ENCODE measurements at places on chromosomes 12 and 14. TPM values are rescaled to one million over a fixed set of nuclear protein-coding genes. Genes with fewer than 3 reads are reported as not detected.

GRCh38 chr14:99628887-99629618 lies 15.9 kb upstream of the HHIPL1 start:
- DNase-seq, result peak; percentile 80

GRCh38 chr12:100579844-100580243 lies 6.4 kb downstream of the GAS2L3 start:
- no peak for DNase-seq

DNA sequence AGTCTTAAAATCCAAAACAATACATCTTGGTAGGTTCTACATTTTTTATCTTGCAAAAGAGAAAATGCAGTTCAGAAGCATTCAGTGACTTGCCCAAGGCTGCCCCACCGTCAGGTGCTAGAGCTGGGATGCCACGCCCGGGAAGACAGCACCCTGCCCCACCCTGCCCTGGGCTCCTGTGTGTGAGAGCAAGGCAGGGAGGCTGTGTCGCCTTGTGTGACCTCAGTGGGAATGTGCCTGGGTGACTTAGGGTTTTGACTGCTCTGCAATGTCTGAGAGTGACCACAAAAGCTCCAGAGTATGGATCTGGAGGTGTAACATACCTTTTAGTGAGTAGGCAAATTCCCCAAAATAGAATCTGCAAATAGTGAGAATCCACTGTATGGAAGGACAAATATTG lies 60.0 kb downstream of the AACS start:
- DNase-seq, result no peak

DNA sequence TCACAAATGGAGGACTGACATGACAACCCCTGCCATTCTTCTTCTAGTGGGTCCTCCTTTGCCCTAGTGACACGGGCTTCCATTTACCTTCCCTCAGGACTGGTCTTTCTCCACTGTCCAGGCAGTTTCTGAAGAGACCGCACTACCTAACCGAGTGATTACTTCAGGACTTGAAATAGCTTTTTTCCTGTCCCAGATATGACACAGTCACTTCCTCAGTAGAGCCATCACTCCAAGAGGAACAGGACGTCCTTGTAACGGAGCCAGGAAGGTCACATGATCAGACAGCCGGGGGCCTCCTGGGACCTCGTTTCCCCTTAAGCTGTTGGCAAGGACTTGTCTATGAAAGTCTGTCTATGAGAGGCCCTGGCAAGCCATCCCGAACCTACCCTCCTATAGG lies 62.3 kb downstream of the FOS start:
- DNase-seq, result peak; percentile 78

GLS2 gene
- total RNA-seq, result 5.9 TPM

DNA sequence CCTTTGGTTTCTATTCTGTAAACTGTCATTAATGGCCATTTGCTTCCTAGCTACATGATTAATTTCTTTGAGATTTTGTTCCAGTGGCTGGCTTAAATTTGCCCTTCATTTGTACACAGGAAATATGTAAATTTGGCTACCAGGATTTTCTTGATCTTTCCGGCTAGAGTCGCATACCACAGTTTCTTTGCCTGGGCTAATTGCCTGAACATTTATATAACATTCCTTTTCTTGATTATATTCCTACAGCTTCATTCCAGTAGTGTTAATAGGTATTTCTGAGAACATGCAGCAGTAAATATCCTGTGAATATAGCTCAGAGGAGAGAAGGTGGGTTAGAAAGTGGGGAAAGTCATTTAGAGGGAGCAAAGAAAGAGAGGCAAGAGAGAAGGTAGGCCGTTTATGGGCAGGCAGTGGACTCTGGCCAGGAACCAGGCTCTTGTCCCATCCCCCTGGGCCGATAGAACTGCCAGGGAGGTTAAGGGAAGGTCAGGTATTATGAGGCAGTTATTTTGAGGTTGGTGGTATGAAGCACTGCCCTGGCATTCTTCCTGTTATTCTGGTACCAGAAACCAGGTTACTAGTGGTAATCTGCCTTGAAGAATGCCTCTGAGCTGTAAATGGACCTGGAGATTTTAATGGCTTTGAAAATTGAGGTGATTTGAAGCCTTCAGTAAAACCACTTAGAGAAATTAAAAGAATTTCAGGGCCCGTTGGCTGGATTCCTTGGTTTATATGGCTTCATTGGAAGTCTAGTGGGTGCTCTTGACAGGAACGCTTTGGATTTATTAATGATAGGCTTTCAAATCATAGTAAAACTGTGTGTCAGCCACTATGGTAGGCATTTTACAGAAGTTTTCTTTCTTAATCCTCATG lies 4.4 kb downstream of the RNF10 start:
- peak; percentile 60 for DNase-seq

FAIM2 gene
- 1.8 TPM for total RNA-seq

- no peak for DNase-seq
Observed at GRCh38 chr12:27965966-27966365, 6.6 kb downstream of the PTHLH start.

DNA sequence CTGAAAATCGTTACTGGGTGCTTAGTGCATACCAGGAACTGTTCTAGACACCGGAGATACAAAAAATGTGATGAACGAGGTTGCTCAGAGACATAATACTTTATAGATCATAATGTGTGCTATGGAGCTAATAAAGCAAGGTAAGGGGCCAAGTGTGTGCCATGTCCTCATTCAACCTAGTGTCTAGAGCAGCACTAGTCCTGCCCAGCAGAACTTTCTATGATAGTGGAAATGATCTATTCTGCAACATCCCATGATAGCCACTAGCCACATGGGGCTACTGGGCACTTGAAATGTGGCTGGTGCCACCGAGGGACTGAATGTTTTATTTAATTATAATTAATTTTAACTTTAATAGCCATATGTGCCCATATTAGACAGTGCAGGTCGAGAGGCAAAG lies 15.6 kb downstream of the NUAK1 start:
- DNase-seq, result no peak

- no peak for DNase-seq
Observed at GRCh38 chr12:57000393-57000792, 6.0 kb downstream of the ZBTB39 start.

GRCh38 chr12:130156652-130157275 lies 5.5 kb upstream of the FZD10 start:
- no peak for DNase-seq

DNA sequence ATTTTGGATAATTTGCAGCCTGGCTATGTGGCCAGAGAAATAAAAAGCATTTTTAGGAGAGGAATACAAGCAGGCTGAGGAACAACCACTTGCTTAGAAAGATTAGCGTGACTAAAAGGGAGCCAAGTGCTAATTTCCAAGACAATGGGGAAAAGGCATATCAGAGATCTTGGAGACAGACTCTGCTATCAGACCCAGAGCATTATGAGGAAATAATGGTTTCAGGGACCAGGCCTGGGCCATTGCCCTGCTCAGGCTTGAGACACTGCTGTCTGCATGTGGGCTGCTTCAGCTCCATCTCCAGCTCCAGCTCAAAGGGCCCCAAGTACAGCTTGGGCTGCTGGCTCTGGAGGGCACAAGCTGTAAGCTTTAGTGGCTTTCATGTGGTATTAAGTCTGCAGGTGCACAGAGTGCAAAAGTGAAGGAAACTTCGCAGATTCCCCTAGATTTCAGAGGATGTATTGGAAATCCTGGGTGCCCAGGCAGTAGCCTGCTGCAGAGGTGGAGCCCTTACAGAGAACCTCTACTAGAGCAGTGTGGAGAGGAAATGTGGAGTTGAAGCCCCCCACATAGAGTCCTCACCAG lies 449.2 kb downstream of the ZFP36L1 start:
- no peak for DNase-seq

PPP1R1A gene
- 0.18 TPM for total RNA-seq

PDZRN4 gene
- total RNA-seq, result 0.58 TPM

CLEC4A gene
- total RNA-seq, result 6.5 TPM

MMP17 gene
- total RNA-seq, result 2.7 TPM

CHMP4A gene
- 46.7 TPM for total RNA-seq

GRCh38 chr14:99790978-99791376 lies 2.2 kb upstream of the EML1 start:
- DNase-seq, result no peak

- no peak for DNase-seq
Observed at GRCh38 chr12:101714877-101715444, 17.5 kb downstream of the CHPT1 start.

HOXC5 gene
- 0.32 TPM for total RNA-seq

DNA sequence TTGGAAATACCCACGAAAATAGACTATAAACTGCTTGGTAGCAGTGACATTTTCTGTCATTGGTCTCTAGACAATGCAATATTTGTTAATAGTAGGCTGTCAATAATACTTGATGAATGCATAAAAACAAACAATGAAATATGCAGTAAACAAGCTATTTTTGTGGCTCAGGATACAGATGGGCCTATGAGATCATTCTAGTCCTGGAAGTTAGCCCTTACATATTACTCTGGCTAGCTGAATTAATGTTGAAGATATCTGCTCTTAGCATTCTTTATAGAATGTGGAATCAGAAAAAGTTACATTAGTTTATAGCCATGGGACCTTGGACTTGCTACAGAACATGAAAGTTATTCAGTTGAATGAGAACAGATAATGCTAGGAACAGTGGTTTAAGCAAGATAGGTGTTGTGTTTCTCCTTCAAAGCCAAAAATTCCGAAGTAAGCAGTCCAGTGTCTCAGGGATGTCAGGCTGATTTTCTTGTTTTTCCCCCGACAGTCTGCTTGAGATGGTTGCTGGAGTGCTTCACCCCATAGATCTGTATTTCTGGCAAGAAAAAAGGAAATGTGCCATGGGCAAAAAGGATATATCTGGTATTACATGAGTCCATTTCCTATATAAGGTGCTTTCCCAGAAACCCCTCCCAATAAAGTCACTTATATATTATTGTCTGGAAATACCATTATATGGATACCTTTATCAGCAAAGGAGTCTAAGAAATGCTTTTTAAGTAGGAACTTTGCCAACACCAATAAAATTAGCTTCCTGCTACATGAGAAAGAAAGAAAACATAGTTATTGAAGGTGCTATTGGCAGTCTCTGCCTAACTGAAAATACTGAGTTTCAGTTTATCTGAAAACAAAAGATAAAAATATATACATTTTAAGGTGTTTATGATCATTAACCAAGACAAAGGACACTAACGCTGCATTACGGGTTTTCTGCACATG lies 619.4 kb upstream of the ATP2B1 start:
- DNase-seq, result no peak

DNA sequence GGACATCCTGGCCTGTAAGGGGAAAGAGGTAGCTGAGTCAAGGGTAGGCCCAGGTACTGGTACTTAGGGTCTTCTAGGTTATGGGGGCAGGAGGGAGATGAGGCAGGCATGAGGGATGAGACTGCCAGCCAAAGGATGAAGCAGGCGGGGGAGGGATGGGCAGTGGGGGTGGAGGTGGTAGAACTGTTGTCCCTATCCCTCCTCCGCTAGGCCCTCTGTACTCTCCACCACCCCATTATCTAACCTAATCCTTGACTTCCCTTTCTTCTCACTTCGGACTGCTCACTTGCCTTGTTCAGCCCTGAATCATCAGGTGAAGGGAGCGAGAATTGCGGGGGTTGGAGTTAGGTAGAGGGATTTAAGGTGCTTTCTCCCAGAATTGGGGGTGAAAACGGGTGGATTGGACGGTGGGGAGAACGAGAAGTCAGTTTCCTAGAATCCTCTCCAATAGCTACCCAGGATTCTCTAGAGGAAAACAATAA lies 562 bp downstream of the PAN2 start:
- DNase-seq, result no peak

DNA sequence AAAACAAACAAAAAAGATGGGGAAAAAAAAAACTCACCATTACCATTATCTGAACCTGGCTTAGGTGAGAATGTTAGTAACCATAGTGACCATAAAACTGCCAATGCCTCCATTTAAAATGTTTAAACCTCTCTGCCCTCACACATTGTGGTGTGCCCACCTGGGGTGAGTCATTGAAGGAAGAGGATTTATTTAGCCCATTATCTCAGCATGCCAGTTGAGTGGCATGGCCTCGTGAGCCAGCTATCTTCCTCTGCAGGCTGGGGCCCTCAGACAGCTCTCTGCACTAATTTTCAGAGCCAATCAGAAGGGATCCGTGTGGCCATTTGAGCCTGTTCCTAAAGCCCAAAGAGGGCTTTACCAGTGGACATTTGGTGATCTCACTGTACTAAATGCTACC lies 81.8 kb upstream of the CCDC198 start:
- DNase-seq, result no peak

DNA sequence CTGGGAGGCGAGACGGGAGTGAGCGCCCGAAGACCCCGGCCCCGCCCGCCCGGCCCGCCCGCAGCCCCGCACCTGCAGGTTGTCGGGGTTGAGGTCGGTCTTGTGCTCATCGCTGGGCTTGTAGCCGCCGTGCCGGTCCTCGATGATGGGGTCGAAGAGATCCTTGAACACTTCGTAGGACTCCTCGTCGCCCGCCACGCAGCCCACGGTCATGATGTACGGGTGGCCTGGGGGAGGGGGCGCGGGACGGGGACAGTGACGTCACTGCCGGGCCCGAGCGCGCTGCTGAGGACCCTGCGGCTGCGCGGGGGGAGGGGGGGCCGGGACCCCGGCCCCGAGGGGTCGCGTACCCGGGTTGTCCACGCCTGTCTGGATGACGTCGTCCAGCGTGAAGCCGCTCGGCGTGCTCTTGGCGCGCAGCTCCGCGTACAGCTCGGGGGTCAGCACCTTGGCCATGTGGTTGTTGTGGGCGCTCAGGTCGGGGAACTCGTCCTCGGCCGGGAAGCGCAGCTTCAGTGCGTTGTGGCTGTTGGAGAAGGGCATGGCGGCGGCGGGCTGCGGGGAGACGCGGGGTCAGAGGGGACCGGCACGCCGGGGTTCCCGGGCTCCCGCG lies 573 bp downstream of the CKB start:
- peak; percentile 82 for DNase-seq

CEBPE gene
- total RNA-seq, result 1.0 TPM

DNA sequence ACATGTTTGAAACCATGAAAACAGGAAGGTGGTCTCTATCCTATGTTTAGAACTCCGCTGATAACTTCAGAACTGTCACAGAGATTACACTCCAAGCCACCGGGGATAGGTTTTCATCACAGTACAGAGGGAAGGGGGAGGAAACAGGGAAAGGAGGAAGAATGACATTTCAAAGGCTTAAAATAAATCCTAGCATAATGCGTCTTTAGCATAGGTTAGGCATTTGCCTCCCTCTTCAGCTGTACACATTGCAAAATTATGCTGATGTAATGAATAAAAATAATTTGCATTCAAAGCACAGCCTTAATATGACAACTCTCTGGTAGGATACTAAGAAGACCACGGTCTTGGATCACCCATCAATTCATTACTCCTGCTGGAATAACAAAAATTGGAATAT lies 54.3 kb upstream of the PYGL start:
- no peak for DNase-seq

DNA sequence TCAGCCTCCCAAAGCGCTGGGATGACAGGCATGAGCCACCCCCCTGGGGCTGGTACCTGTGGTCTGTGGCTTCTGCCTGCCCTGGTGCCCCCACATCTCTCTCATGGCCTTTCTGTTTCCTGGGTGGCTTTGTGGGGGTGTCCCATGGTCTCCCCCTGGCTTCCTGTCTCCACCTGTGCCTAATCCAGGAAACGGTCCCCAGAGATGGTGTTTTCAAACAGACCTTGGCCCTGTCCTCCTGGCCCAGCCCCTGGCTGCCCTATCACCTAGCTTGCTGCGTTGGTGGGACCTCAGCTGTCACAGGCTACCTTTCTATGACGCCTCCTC lies 18.1 kb downstream of the MEG3 start:
- DNase-seq, result no peak

KLRG1 gene
- total RNA-seq, result 3.0 TPM

CACNA1C gene
- total RNA-seq, result 21.9 TPM
